Smooth muscle cell of trachea (primary cell): ENCODE measurements at places on chromosomes 12 and 14. TPM values are rescaled to one million over a fixed set of nuclear protein-coding genes. Genes with fewer than 3 reads are reported as not detected.

SIX6 gene
- total RNA-seq, result not detected in 2 replicates

INHBE gene
- 2.6 and 3.8 TPM in 2 replicates for total RNA-seq

DIP2B gene
- total RNA-seq, result 25.3 and 27.9 TPM in 2 replicates

CINP gene
- 54.7 and 85.4 TPM in 2 replicates for total RNA-seq

ZFYVE1 gene
- 22.0 and 26.6 TPM in 2 replicates for total RNA-seq

KITLG gene
- total RNA-seq, result 71.6 and 96.4 TPM in 2 replicates

SDS gene
- total RNA-seq, result not detected in 2 replicates

WNT5B gene
- 158 and 206 TPM in 2 replicates for total RNA-seq

BHLHE41 gene
- total RNA-seq, result 0.87 and 3.1 TPM in 2 replicates

TMEM120B gene
- total RNA-seq, result 11.5 and 17.5 TPM in 2 replicates

FLRT2 gene
- total RNA-seq, result 6.4 and 15.5 TPM in 2 replicates

NUP107 gene
- total RNA-seq, result 37.7 and 80.4 TPM in 2 replicates

HELB gene
- 2.6 and 6.0 TPM in 2 replicates for total RNA-seq

OTOGL gene
- under 0.01 and 0.29 TPM in 2 replicates for total RNA-seq

TAS2R13 gene
- total RNA-seq, result 1.3 and 4.7 TPM in 2 replicates
